ENCODE measurements at places on chromosomes 3 and 15. TPM values are rescaled to one million over a fixed set of nuclear protein-coding genes. Genes with fewer than 3 reads are reported as not detected.

DNA sequence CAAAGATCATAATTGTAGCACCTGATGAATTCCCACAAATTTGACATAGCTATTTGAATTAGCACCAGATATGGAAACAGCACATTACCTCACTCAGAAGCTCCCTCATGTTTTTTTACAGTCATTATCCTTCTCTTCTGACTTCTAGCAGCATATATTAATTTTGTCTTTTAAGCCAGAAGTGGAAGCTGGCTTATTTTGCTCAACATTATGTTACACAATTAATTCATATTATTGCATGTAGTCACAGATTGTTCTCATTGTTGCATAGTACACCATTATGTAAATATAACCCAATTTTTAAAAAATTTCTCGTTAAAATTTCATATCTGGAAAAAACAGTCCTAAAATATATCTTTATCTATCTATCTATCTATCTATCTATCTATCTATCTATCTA lies 762.3 kb downstream of the TUSC7 start:
- no peak for DNase-seq

DNA sequence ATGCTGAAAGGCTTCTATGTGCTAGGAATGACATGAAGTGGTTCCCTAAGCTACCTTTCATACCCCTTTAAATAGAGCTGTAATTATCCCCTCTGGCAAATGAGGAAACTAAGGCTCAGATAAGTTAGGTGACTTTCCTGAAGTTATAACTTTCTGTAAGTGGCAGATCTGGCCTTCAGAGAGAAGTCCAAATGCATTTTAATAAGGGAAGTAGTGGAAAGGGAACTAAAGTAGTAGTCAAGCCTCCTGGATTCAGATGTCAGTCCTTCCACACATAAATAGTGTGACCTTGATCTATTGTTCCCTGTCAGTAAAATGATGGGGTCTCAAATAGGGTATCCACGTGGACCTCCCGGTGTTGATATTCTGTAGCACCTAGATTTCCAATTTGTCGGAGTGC lies 277.7 kb downstream of the EDEM1 start:
- DNase-seq, result no peak

DNA sequence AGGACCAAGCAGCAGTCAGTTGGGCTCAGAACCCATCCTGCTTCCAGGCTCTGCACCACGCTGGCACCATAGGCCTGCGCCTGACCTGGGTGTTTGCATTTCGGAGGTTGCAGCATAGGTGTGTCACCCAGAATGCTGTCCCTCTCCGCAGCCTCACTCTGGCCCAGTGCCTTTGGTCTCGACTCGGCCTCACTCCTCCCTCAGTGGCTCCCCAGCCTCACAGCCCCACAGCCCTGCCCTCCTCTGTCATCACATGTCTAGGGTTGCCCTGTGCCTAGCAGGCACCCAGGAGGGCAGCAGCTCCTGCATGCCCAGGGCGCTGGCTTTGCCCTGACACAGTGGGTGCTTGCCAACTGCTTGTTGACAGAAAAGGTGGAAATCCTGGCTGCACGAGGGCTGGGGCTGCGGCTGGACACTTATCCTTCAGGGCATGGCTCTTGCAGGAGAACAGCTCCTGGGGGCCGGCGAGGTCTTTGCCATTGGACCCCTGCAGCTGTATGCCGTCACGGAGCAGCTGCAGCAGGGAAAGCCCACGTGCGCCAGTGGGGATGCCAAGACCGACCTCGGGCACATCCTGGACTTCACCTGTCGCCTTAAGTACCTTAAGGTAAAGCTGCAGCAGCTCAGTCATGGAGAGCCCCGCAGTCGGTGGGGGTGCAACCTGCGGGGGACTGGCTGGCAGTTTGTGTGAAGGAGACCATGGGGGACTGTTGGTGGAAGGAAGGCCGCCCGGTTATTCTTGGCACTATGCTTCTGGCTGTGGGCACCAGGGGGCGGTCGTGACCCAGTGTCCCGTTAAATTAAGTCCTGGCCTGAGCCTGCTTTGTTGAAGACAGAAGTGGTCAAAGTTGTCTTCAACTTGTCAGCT lies 16.2 kb downstream of the NISCH start:
- DNase-seq, result no peak

DNA sequence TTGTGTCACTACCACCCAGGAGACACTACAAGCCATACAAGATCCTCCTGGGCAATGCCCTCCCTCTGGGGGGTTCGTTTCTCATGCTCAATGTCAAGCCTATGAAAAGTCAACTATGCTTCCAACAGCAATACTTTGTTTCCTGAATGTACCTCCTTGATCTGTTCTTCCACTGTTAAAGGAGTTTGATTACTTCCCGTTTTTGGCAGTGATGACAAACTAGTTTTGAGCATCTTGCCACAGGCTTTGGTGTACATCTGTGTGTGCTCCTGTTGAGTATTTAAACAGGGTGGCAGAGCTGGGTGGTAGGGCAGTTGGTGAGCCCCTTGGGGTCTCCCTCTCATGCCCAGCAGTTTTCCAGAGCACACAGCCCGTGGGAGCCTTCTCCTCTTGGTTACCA lies 81.4 kb downstream of the IL12A start:
- no peak for DNase-seq

GRCh38 chr3:168117853-168118313 lies 22.2 kb upstream of the GOLIM4 start:
- DNase-seq, result no peak

- no peak for DNase-seq
Observed at GRCh38 chr15:55372701-55373440, 35.3 kb downstream of the CCPG1 start.

- no peak for DNase-seq
Observed at GRCh38 chr15:72980661-72981060, 71.6 kb upstream of the NEO1 start.

GRCh38 chr15:70742928-70743327 lies 20.4 kb downstream of the UACA start:
- DNase-seq, result no peak

GRCh38 chr15:64813075-64813474 lies 12.4 kb downstream of the PIF1 start:
- DNase-seq, result no peak

DNA sequence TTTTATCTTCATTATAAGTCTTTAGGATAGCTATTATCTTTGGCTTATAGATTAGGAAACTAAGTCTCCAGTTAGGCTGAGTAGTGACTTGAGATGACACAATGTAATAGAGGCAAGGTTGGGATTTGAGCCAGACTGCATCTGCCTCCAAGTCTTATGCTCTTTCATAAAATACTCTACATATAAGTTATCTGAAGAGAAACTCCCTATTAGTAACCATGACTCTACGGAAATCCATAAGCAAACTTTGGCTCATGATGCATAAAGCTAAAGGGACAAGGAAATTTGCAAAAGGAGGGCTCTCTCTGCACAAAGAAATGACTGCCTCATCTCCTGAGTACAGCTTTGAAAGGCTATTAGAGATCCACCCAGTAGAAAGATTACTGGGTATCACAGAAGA lies 77.6 kb upstream of the FRMD4B start:
- no peak for DNase-seq

GRCh38 chr3:34016925-34017587 lies 218.6 kb downstream of the PDCD6IP start:
- DNase-seq, result peak; percentile 62

DNA sequence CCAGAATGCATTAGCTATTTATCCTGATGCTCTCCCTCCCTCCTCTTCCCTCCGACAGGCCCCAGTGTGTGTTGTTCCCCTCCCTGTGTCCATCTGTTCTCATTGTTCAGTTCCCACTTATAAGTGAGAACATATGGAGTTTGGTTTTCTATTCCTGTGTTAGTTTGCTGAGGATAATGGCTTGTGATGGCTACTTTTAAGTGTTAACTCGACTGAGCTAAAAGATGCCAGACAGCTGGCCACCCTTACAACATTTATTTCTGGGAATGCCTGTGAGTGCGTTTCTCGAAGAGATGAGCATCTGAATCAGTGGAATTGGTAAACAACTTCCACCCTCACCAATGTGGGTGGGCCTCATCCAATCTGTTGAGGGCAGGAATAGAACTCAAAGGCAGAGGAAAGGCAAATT lies 24.7 kb upstream of the TM2D3 start:
- no peak for DNase-seq

- DNase-seq, result no peak
Observed at GRCh38 chr3:159082519-159082918, 280.7 kb downstream of the MFSD1 start.

DNA sequence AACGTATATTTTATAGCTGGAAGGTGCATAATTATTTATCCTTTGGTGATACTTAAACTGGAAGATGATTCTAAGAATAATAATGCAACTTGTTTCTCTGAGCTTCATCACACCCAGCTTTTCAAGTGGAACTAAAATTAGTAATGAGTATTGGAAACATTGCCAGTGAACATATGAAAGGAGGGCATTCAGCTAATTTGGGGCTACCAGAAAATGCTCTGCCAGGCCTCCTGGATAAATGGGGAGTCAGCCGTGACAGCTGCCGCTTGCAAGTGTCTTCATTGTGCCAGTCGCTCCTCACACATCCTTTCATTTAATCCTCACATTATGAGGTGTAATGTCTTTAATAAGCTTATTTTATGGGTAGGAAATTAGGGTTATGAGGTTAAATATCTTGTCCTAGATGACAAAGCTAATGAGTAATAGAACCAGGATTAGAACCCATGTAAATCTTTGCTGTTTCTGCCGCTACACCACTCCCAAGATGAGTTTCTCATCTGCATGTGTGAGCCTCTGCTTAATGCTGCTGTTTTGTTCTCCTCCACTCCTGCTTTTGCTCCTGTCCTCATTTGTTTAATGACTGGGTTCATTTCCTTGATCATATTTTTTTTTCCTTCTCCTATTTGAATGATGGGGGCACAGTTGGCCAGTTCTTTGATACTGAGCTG lies 155.7 kb downstream of the PLCL2 start:
- DNase-seq, result no peak

GRCh38 chr15:27260523-27260922 lies 289.5 kb downstream of the GABRG3 start:
- DNase-seq, result no peak

DNA sequence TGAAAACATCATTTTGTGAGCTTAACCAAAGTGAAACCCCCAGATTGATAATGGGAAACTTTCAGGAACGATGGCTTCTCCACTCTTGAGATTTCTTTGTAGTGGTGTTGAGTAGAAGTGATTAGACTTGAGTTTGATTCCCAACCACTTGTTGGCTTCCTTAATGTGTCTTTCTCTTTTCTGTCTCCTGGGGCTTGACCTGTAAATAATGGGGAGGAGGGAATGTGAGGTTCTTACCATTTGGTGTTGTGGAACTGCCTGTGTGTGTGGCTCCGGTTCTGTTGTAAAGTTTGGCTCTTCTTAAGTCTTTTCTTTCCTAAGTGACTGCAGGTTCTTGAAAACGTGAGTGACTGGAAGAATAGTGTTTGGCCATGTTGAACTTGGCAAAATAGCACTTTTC lies 2.7 kb downstream of the CDV3 start:
- DNase-seq, result no peak

- DNase-seq, result no peak
Observed at GRCh38 chr3:64318001-64318400, 92.7 kb upstream of the PRICKLE2 start.

DNA sequence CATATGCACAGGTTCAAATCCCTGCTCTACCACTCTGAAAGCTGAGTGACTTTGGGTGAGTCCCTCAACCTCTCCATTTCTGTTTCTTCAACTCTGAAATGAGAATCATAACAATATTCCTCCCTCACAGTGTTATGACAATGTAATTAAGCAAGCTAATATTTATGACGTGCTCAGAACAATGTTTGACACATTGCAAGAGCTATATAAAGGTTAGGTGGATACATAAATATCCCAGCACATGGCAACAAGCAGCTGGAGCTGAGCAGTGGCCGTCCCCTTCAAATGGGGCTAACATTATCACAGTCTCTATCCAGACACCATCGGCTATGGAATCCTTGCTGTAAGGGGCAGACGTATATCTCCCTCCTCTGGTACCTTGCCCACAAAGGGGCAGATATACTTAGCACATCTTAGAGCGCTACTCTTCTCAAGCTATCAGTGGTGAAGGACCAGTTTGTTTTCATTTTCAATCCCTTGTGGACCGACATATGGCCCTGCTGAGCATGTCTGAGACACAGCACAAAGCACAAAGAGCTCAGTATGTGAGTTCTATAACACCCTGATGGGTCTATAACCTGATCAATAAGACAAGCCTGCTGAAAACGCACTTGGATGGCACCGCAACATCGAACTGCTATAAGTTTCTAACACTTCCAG lies 80.9 kb downstream of the PRICKLE2 start:
- no peak for DNase-seq

DNA sequence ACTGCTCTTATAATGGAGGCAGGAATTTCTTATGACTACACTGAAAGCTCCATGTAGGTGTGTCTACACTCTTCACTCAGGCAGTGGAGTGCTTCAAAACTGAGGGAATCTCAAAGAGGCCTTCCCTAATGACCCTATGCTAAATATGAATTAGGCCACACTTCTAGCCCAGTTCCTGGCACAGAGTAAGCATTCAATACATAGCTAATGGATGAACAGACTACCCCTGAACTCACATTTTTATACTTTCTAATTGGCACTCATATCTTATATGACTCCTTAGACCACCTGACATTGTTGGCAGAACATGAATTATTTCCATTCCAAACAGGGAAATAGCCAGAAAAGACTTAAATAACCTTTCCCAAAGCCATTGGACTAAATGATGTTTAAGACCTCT lies 3.4 kb downstream of the RARRES1 start:
- no peak for DNase-seq

- DNase-seq, result no peak
Observed at GRCh38 chr15:57251308-57251707, 125.0 kb upstream of the CGNL1 start.

- no peak for DNase-seq
Observed at GRCh38 chr3:4866866-4867265, 112.4 kb upstream of the BHLHE40 start.

DNA sequence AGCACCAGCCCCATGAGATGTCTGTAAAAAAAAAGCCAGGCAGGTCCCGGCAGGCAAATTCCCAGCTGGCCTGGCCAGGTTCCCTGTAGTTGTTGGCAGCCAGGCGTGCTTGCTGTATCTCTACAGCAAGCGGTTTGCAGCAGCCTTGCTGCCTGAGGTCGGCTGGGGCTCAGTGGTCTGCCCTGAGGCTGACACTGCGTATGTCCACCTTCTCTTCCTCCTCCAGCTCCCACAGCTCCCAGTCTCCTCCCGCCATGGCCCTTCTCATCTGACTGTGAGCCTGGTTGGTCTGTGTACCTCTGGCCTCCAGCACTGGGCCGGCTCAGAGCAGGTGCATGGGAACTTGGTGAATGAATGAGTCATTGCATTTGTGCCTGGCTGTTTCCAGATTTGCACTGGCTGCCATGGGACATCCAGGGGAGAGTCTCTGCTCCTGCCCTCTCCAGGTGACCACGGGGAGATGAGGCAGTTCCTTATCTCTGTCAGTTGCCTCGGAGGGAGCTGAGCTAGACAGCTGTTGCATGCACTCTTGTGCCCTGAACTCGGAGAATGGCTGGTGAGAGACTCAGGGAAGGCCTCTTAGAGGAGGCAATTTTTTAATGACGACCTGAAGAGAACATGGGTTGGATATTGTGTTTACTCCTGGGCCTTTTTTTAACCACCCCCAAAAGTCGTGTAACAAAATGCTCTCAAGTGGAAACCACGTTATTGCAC lies 43.0 kb downstream of the SPSB4 start:
- DNase-seq, result no peak

GRCh38 chr15:59532770-59533379 lies 78.7 kb upstream of the GCNT3 start:
- peak; percentile 50 for DNase-seq

The CCDC13 gene
- total RNA-seq, result 0.35 TPM

The SYNPR gene
- not detected for total RNA-seq

The DNAH12 gene
- total RNA-seq, result not detected

The RNF13 gene
- 29.6 TPM for total RNA-seq

The PSMD2 gene
- total RNA-seq, result 193 TPM

The POLQ gene
- total RNA-seq, result 55.8 TPM

The CAMK1 gene
- 57.7 TPM for total RNA-seq

The DPPA2 gene
- not detected for total RNA-seq

The SLCO3A1 gene
- total RNA-seq, result 20.8 TPM

The ZNF717 gene
- total RNA-seq, result 12.4 TPM

The SPINK8 gene
- not detected for total RNA-seq

Measured in activated CD8-positive, alpha-beta memory T cell treated with anti-CD3 and anti-CD28 coated beads, Interleukin-2, amount 10 ng/mL, durations not matched to agents 7 days and 5 days (primary cell).